Stimulated activated CD8-positive, alpha-beta memory T cell treated with anti-CD3 and anti-CD28 coated beads, Interleukin-7, amount 100 ng/mL, for 1 hour (primary cell): ENCODE measurements at places on chromosomes 6 and 20.

DNA sequence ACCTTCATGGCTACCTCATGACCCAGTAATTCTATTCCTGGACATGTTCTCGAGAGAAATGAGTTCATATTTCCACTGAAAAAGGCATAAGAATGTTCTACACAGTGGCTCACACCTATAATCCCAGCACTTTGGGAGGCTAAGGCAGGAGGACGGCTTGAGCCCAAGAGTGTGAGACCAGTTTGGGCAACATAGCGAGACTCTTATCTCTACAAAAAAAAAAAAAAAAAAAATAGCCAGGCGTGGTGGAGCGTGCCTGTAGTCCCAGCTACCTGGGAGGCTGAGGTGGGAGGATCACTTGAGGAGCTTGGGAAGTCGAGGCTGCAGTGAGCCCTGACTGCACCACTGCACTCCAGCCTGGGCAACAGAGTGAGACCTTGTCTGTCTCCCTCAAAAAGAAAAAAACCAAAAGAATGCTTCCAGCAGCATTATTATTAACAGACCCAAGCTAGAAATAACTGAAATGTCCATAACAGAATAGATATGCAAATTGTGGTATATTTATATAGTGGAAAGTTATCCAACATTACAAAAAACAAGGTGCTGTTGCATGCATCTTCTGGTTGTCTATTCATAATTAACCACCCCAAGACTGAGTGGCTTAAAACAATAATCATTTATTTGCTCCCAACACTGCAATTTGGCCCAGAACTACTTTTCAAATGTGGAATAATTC lies 9.4 kb upstream of the RAB44 start:
- DNase-seq: no peak

DNA sequence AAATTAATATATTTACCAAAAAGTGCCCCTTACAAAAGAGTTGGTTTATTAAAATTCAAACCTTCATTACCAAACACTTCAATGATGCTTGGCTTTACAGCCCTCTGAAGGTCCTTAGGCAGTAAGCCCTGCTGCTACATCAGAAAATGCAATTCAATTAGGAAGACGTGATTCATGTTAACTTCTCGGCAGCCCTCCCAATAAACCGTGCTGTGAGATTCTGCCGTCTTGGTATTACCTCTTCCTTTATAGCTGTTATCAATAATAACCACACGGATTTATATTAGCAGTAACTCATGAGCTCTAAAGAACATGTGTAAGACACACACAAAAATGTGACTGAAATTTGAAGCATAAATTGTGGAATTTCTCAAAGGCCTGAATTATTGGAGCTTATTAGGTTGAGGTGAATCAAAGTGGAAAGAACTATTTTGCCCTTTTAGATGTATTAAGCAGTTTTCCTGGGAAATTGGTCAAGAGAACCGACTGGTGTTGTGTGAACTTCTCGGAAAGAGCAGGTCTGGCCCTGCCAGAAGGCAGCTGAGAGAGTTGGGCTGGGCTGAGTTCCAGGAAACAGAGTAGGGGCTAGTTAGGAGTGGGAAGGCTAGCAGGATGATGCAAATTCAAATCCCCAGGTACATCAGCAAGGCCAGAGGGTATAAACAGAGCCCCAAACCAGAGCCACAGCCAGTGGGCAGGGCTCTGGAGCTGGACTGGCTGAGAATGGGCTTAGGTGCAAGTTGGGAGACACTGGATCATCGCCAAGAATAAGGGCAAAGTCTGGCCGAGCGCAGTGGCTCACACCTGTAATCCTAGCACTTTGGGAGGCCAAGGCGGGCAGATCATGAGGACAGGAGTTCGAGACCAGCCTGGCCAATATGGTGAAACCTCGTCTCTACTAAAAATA lies 33.1 kb downstream of the FGD2 start:
- no peak for DNase-seq

DNA sequence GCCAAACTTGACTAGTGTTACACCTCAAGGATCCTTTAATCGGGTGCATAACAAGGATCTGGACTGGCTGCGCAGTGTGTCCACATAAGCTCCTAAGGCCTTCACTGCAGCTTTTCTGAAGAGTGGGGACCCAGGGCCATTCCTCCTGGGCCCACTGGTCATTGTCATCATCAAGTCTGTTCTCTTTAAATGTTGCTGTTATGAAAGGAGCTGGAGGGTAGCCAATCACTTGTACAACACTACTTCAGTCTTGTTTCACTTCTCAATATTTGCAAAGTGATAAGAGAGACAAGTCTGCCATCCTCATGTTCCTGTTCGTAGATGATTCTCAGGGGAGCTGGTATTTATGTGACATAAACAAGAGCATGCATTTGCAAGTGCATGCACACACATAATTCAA lies 149.8 kb downstream of the SYNDIG1 start:
- no peak for DNase-seq

- DNase-seq: no peak
These were observed 10.5 kb downstream of the NKX2-2 start for GRCh38 chr20:21503345-21503744.
